ENCODE measurements at places on chromosomes 3 and 15. TPM values are rescaled to one million over a fixed set of nuclear protein-coding genes. Genes with fewer than 3 reads are reported as not detected.

GRCh38 chr15:75051191-75051608, 27.8 kb downstream of the PPCDC start:
- no peak for DNase-seq

- DNase-seq = no peak
Measured at GRCh38 chr3:72756900-72757299, 91.3 kb downstream of the SHQ1 start.

- DNase-seq = no peak
Measured at GRCh38 chr3:13404626-13405452, 15.3 kb downstream of the NUP210 start.

- no peak for DNase-seq
Measured at GRCh38 chr3:56880720-56881575, 79.2 kb upstream of the ARHGEF3 start.

DNA sequence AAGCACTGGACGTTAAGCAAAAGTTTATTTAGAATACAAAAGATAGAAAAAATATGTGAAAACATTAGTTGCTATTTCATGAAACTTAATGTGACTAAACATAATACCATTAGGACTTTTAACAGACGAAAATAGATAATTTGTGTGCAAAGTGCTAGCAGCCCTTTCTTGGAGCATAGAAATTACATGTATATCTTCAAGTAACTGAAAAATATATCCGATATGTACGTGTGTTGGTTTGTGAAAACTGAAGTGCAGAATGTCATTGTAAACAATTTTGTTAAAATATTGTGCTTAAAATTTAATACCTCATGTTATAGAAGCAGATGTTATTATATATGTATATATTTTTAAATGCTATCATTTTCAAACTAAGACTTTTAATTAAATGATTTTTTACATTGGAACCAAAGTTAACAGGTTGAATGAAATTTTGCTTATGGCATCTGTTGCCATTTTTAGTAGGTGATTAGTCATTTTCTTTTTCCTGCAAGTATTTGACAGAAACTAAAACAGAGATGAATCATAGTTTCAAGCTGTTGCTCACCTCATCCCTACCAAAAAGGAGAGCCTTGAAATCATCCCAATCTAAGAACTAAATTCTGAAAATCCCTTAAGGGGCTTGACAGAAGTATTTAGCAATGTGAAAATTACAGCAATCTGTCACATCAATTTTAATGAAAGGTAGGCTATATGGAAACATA, 334.8 kb downstream of the NAALADL2 start:
- DNase-seq = no peak

DNA sequence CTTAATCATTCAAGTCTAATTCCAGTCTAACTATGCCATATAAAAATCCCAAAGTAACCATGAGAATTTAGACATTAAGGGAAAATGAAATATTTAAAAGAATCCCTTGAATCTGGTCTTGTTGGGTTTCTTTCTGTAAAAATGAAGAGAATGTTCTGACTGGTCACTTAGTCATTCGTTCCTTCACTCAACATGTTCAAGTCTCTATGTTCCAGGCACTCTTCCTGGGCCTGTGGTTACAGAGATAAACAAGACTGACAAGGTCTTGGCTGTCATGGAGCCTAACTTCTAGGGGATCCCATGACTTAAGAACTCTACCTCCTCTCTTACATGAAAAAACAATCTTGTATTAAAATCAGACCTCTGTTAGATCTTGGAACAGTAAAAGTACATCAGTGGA, 638.6 kb upstream of the TBL1XR1 start:
- no peak for DNase-seq

GRCh38 chr15:26901041-26901440, 34.2 kb downstream of the GABRA5 start:
- DNase-seq = no peak

GRCh38 chr15:60795889-60796288, 316.9 kb upstream of the ICE2 start:
- DNase-seq = no peak

- no peak for DNase-seq
Measured at GRCh38 chr3:124516333-124516732, 213.9 kb upstream of the UMPS start.

DNA sequence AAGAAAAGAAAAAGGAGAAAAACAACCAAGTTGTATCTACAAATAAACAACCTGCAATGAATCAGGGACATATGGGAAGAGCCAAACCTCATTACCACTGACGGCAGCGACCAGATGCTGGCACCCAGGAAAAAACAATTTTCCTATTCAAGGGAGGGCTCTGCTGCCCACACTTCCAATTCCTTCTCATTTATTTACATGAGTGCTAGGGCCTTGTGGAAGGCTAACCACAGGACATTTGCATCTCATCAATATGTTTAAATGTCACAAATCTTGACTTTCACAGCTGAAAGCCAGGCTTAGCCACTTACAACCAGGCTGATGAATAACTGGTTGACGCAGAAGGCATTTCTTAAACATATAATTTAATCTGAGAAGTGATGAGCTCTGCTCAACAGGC, 36.0 kb downstream of the RFTN1 start:
- no peak for DNase-seq

- no peak for DNase-seq
Measured at GRCh38 chr15:98753726-98754656, 105.7 kb downstream of the IGF1R start.

GRCh38 chr3:53150247-53151085, 10.5 kb upstream of the PRKCD start:
- DNase-seq = no peak

DNA sequence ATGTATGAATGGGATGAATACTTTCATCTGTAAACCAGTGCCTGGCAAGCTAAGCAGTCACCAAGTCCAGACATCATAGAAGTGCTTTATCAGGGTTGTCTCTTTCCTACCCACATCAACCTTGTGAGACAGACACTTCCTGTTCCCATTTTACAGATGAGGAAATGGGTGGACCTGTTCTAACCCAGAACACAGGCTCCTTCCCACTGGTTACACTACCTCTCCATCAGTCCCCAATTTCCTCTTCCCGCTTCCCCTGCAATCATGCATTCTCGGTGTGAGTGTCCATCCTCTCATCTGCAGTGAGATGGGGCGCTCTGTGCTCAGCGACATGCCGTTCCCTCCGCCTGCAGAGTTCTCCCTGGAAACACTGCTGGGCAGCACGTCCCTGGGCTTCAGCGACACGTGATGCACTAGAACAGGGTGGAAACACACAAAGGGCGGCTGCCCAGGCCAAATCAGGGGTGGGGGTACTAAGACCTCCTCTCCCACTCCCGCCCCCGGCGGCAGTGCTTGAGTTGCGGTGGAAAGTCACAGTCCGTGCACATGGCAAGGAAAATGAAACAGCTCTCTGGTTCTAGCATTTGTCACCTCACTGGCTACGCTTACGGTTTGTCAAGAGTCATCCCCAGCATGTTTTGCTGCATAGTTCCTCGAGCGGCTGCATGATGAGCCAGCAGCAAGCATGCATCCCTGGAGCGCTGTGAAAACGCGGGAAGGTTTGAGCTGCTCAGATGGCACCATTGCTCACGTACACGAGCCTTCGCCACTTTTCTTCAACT, 201.1 kb downstream of the ADAMTS17 start:
- no peak for DNase-seq

- no peak for DNase-seq
Measured at GRCh38 chr15:66719471-66719870, 17.4 kb downstream of the SMAD6 start.

DNA sequence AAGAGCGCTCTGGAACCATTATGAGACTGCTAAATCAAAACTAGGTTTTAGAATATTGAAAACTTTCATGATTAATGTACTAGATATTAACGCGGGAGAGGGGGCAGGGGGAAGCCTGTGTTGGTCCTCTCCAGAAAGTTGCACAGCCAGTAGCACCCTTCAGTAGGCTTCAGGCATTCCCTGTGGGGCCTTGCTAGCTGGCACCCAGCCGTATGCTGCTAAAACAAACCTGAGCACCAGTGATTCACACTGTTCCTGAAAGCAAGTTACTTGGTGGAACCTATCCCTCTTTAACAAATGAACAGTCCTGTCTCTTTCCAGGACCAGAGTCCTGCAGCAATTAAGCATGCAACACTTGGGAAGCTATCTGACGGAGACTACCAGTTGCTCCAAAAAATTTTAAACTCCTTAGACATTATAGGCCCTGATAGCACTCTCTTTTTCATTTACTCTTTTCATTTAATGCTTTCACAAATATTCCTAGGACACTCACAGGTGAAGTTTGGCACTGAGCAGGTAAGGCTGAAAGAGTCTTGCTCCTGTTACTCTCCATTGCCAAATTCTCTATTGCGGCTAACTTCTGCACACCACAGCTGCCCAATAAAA, 1.2 kb upstream of the ATRIP start:
- no peak for DNase-seq

DNA sequence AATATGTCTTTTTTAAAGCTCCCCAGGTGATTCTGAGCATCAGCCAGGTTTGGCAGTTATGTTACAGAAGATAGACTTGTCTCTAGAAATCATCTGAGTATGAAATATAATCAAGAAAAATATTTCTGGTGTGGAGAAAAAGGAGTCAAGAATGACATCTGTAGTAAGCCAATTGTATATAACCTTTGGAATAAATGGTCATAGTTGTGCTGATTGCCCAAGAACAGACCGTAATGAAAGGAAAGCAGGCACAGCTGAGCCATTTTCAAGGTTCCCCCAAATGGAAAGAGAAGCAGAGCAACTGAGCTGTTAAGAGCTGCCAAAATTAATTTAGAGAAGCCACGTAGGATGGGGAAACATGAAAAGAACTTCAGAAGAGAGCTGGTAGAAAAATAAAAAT, 26.6 kb downstream of the GOLM2 start:
- DNase-seq = no peak

- no peak for DNase-seq
Measured at GRCh38 chr3:132550579-132551305, 46.3 kb upstream of the ACKR4 start.

DNA sequence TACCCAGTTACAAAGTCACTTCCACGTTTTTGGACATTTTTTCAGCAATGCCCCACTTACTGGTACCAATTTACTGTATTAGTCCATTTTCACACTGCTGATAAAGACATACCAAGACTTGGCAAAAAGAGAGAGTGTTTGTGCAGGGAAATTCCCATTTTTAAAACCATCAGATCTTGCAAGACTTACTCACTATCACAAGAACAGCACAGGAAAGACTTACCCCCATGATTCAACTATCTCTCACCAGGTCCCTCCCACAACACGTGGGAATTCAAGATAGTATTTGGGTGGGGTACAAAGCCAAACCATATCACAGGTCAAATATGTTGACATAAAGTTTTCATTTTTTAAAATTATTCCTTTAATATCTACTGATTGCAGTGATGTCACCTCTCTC, 16.2 kb upstream of the ABI3BP start:
- no peak for DNase-seq

- DNase-seq = no peak
Measured at GRCh38 chr15:63528138-63528659, 23.8 kb downstream of the USP3 start.

DNA sequence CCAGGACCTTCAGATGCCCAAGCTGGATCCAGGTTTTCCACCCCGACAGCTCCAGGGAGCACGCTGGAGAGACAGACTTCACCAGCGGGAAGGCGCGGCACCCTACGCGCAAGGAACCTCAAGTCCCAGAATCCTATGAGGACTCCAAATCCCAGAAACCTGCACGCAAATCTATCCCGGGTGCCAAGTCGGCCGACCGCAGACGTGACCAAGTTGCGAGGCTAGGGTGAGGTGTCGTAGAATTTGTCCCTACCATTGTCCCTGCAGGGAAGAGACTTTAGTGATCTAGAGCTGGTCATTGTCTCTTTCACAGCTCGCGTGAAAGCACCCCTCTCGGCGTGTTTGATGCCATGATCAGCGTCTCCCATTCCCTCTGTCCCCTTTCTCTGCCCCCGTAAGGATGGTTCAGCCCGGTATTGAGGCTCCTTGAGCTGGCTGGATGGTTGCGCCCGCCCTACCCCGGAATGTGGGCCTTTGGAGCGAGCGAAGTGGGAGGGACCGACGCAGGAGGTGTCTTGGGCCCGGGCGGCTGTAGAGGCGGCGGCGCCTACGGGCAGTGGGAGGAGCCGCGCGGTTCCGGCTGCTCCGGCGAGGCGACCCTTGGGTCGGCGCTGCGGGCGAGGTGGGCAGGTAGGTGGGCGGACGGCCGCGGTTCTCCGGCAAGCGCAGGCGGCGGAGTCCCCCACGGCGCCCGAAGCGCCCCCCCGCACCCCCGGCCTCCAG, at the start of gene PRKCI:
Gene PRKCI, plus strand, starts transcription at position 501 of the 723 bp plus-strand sequence. CDS start 246 bp downstream, outside the sequence.
- peak; percentile 86 for DNase-seq

GRCh38 chr15:59168536-59168935, 38.1 kb upstream of the LDHAL6B start:
- DNase-seq = no peak

- no peak for DNase-seq
Measured at GRCh38 chr3:129687586-129688125, 81.2 kb upstream of the PLXND1 start.

DNA sequence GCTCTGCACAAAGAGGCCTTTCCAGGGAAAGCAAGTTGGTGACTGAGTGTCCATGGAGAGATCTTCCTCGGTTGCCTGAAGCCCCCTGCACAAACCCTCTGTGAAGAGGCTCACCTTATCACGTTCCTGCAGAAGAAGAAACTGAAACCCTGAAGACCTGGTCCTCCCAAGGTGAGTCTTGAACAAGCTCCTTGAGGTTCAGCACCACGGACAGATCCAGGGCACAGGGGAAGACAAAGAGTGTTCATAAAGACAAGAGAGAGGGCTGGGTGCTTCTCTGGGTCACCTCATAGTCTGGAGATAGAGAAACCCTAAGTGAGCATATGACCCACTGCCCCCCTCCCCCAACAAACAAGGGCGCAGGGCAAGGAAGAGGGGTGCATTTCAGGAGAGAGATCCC, 21.7 kb upstream of the TBC1D21 start:
- DNase-seq = peak; percentile 63

Gene FOXB1
- 0.74 TPM for total RNA-seq

Gene PHLDB2
- 5.1 TPM for total RNA-seq

Gene ESYT3
- total RNA-seq = 0.19 TPM

Gene HES1
- not detected for total RNA-seq

Gene PLXNB1
- total RNA-seq = 6.2 TPM

Gene CPNE9
- not detected for total RNA-seq

Gene ATP13A5
- total RNA-seq = not detected

Gene SLC35A5
- total RNA-seq = 16.4 TPM

Gene OR5K1
- not detected for total RNA-seq

Gene MORC1
- total RNA-seq = not detected

Gene NR2F2
- not detected for total RNA-seq

Gene PLA2G4B
- total RNA-seq = 21.5 TPM

Gene ZMYND10
- total RNA-seq = 2.2 TPM

Gene KIF7
- total RNA-seq = 0.20 TPM

Gene RHOA
- 441 TPM for total RNA-seq

Measured in activated naive CD8-positive, alpha-beta T cell treated with anti-CD3 and anti-CD28 coated beads, Interleukin-2, amount 10 ng/mL, durations not matched to agents 7 days and 5 days (primary cell).